Putamen (tissue), 1 donor: ENCODE measurements at places on chromosomes 5 and 9.

DNA sequence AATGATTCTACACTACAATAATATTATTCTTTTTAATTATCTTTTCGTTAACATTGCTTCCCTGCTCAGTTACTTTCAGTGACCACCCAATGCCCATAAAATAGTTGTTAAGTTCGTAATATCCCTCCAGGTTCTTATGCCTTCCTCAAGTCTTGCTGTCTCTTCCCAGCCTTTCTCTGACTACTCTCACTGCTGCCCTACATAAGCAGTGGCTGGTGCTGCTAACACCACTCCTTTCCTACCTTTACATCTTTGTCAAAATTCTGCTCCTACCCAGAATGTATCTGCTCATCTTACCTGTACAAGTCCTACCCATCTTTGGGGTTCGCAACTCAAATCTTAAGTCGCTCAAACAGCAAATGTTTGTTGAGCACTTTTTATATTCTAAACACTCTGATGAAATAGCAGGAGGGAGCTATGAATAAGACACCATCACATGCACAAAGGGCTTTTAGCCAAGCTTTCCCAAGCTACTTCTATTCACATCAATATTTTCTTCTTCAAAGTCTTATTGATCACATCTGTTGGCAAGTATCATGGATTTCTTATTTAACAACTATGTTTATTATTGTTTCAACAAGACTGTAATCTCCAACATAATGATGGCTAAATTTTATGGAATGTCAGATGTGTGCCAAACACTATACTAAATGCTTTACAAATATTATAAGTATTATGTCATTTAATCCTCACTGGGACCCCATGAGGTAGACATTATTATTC, 29.5 kb downstream of the SLC25A46 start:
- DNase-seq: no peak

DNA sequence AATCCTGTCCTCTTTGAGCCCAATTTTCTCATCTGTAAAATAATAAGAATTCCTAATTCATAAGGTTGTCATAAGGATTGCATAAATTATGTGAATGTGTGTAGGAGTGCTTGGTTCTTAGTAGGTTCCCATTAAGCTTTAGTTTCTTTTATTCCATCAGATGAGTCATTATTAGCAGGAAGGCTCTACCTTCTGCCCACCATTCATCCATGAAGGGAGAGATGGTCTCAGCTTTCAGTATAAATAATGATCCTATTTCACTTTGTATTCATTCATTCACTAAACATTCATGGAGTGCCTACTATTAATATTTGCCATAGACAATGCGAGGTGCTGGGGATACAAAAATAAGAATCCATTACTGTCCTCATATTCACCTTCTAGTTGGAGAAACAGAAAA, 3.0 kb downstream of the CMYA5 start:
- peak; percentile 50 for DNase-seq

DNA sequence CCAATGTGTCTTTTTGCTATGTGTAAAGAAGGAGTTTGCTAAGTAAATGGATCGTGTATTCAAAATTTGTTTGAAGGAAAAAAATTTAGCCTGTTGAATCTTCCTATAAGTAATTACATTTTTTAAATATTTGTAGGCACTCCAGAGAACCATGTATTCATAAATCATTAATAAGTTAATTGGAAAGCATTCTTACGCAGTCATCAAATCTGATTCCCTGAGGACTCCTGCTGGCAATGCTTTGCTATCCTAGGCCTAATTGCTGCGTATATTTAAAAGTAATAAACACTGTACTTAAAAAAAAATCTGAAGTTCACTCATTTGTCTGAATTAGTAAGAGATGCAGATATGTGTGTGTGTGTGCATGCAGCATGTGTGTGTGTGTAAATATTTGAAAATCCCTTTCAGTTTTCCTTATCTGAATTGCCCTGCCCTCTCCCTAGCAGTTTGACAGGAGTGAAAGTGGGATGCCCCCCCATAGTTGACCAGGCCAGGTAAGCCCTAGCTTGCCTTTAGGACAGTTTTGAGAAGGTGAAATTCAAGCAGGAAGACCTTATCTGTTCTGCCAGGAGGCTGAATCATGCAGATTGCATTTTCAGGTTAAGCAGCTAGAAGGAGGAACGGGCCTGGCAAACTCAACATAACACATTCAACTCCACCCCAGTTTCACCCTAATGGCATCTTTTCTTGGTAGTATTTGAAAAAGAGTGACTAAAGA, 81.2 kb upstream of the DNAH5 start:
- no peak for DNase-seq

- no peak for DNase-seq
Measured at GRCh38 chr9:114425126-114425525, 37.3 kb upstream of the AKNA start.

- DNase-seq: no peak
Measured at GRCh38 chr9:126479515-126479914, 134.2 kb upstream of the LMX1B start.

GRCh38 chr5:2184026-2184366, 301.3 kb upstream of the IRX4 start:
- no peak for DNase-seq

- no peak for DNase-seq
Measured at GRCh38 chr5:170075696-170076095, 30.0 kb upstream of the FOXI1 start.

- DNase-seq: no peak
Measured at GRCh38 chr5:56632199-56632598, 183.2 kb upstream of the MAP3K1 start.

- DNase-seq: no peak
Measured at GRCh38 chr5:107329850-107330249, 340.9 kb downstream of the EFNA5 start.

DNA sequence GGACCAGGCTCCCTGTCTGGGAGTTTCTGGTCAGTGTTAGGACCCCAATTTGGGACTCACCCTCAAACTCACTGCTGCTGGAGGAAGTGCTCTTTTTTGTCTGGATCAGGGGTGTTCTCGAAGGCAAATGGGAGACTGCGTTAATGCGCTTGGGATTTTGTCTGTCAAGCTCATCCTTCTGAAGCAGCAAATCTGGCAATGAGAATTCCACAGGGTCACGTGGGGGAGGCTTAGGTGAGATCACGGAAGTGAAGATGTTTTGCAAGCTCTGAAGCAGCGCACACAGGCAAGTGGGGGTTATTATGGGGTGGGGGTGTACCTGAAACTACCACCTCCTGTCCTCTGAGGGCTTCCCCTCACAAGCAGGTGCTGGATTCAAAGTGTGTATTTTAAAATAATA, 10.5 kb upstream of the TEX53 start:
- no peak for DNase-seq

GRCh38 chr5:74594137-74595040, 46.1 kb downstream of the ENC1 start:
- DNase-seq: peak; percentile 25

- no peak for DNase-seq
Measured at GRCh38 chr9:27460226-27461023, 63.7 kb upstream of the IFNK start.

DNA sequence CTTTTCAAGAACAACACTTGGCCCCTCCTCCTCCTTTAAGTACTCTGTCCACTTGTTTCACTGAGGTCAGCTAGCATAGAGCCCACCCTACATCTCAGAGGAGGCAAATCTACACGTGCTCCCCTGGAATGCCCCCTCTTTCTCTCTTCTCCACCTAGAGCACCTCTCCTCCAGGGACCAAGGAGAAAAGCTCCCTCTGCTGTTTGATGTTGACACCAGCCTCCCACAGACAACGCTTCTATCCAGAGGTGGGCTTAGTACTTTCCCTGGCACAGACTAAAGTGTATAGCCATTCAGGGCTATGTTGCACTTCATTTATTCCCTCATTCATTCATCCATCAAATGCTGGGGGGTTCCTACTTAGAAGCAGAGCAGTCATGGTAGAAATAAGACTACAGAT, 68.2 kb upstream of the TAF1L start:
- DNase-seq: no peak

DNA sequence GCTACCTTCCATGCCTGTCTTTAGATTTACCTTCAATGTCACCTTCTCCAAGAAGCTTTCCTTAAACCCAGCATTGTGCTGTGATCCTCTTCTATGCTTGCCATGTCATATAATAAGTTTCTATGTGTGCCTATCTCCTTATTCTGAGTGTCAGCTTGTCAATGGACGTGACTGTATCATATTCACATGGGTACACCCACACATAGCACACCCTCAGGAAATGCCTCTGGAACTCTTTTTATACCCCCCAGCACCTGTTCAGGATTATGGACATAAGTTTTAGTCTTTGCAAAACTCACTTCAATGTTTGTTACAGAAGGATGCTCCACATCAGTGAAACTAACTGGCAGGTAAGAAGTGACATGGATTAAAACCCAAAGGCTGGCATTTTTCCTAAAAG, 7.4 kb downstream of the GAS1 start:
- no peak for DNase-seq

GRCh38 chr5:80600943-80601693, 31.0 kb upstream of the ANKRD34B start:
- no peak for DNase-seq

- DNase-seq: no peak
Measured at GRCh38 chr5:14482085-14482484, 99.5 kb upstream of the OTULINL start.

DNA sequence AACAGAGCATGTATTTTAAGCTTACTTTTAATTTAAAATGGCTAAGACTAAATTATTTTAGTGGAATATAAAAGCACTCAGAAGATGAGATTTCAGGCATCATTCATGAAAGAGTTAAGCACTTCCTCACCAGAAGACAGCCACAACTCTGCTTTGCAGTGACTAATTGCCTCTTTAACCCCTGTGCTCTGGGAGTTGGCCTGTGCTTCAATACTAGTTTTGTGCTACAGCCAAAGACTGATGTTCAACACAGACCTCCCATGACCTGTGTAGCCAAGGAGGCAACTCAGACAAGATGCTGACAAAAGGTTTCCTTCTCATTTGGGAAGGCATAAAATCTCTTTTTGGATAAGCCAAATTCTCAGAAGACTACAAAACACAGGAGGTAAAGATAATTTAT, 353.5 kb downstream of the FBXL17 start:
- no peak for DNase-seq

- no peak for DNase-seq
Measured at GRCh38 chr5:58898538-58898937, 315.7 kb downstream of the RAB3C start.

DNA sequence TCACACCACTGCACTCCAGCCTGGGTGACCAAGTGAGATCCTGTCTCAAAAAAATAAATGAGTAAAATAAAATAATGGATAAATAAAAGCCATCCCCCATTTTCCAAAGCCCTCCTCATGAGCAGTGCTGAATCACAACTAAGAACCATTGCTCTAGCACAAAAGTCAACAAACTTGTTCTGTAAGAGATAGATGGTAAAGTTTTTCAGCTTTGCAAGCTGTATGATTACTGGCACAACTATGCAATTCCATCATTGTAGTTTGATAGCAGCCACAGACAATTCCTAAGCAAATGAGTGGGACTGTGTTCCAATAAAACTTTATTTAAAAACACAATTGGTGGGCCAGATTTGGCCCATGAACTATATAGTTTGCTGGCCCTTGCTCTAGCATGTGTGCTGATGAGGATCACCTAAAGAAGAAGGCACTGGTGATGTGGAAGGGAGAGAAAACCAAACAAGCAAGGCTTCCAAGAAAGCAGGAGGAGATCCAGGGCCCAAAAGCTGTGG, 64.6 kb downstream of the NEURL1B start:
- DNase-seq: no peak

GRCh38 chr9:529731-530130, 311.8 kb upstream of the DMRT1 start:
- no peak for DNase-seq

DNA sequence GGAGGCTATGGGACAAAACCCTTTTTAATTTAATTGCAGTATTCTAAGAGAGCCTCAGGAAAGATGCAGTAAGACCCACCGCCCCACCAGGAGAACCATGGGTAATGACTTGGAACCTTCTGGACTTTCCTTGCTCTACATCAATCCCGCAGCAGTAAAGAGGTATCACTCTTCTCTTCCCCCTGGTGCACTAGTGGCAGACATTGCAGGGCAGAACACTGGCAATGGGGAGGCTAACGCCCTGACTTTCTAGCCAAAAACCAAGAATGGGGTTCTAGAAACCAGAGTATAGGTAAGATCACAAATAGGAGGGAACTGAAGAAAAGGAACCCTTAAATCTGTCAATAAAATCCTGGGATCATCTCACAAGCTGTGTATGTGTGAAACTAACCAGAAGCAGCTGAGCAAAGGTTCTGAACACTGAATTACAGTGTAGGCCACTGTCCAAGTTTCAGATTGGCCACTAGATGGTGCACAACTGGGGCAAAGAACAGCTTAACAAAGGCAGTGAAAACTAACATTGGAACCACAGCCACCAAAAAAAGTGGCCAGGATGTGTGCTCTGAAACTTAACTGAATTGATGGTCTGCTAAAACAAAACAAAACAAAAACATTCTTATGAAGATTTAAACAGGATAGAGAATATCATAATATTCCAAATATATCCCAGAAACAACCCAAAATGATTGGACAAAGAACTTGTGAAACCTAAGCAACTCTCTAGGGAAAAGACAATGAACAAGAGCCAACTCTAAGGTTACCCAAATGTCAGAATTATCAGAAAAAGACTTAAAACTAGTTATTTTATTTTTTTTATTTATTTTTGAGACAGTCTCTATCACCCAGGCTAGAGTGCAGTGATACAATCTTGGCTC, 6.6 kb upstream of the FAM151B start:
- no peak for DNase-seq

DNA sequence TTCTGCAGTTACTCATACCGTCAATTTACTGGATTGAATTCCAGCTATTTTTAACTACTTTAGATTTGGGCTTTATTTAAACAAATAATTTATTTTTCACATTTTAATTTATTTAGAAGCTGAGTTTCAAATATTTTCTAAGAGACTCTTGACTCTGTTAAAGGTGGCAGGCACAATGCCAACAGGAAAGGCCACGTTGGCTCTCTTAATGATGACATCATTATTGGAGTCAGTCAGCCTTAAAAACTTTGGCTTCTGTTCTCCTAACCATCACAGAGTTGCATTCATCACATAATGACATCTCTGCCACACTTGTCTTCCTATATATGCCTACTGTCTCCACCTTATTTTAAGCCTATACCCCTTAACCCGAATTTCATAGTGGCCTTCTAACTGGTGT, 172.3 kb upstream of the PLPPR1 start:
- DNase-seq: no peak

- no peak for DNase-seq
Measured at GRCh38 chr9:80883426-80883825, 805.9 kb downstream of the TLE1 start.

DNA sequence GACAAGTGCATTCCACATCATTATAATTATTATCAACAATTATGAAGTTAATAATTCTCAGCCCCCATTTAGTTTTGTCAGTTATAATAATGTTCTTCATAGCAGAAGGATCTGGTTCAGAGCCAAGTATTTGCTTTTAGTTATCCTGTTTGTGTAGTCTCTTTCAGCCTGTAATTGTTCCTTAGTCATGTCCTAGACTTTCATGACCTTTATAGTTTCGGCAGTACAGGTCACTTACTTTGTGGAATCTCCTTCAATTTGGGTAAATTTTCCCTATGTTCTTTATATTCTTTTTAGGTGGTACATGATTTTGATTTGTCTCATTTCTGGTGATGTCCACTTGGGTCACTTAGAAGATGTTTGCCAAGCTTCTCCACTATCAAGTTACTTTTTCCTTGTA, 34.3 kb downstream of the UBE2R2 start:
- no peak for DNase-seq
